ENCODE measurements at places on chromosomes 6 and 20.
A peak's percentile ranks its signal among the peaks of the same experiment; 100 is the strongest.

GRCh38 chr20:22533823-22534751 is 50.3 kb downstream of the FOXA2 start:
- DNase-seq: no peak

DNA sequence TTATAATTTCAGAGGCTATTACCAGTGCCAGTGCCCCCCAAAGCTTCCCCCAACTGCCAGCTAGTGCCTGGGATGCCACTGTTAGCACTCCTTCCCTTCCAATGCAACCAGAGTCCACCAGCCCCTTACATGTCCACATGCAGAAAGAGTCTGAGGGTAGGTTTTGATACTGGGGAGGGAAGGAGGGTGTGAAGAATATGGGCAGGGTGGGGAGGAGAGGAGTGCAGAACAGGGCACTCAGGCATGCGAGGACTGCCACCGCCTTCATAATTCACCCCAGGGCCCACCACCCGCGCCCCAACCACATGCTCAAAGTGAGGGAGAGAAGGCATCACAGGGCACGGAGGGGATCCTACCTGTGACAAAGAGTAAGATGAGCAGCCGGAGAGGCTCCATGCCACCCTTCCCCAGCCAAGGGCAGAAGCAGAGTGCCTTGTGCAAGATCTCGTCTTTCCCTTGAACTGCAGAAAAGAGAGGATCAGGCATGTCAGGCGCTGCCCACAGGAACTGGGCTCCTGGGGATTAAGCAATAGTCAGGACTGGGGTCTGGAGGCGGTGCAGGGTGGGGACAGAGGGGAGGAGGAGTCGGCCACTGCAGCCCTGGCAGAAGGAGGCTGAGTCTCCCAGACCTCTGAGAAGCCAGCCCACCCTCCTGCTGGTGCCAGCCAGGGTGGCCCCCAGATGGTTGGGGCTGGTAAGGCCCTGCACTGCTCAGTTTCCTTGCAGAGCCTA is at the start of gene TREM2:
Gene TREM2, minus strand, starts transcription at position 430 of the 732 bp plus-strand sequence. Its CDS starts 34 bp downstream, at position 396.
- no peak for DNase-seq

- no peak for DNase-seq
Measured at GRCh38 chr20:19589787-19590362, 168.2 kb upstream of the RIN2 start.

DNA sequence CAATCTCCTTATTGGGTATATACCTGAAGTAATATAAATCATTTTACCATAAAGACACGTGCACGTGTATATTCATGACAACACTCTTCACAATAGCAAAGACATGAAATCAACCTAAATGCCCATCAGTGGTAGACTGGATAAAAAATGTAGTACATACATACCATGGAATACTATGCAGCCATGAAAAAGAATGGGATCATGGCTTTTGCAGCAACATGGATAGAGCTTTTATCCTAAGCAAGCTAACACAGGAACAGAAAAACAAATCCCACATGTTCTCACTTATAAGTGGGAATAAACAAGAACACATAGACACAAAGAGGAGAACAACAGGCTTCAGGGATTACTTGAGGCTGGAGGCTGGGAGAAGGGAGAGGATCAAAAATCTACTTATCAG is 208.3 kb upstream of the QKI start:
- no peak for DNase-seq

DNA sequence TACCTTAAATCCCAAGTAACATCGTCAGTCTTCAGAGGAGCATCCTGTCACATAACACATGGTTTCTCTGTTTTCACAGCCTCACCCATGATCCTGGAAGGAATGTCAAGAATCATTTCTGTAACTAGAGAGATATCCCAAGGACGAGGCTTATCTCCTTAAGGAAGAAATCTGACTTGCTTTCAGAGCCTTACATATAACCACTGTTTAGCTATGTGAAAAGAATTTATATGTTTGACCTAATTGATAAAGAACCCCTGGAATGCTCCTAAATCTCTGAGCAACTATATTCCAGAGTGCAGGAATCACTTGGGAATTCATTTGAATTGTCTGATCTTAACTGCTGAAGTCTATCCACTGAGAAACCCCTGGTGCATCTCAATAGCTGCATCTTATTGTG is 243.1 kb downstream of the ALDH8A1 start:
- DNase-seq: no peak

DNA sequence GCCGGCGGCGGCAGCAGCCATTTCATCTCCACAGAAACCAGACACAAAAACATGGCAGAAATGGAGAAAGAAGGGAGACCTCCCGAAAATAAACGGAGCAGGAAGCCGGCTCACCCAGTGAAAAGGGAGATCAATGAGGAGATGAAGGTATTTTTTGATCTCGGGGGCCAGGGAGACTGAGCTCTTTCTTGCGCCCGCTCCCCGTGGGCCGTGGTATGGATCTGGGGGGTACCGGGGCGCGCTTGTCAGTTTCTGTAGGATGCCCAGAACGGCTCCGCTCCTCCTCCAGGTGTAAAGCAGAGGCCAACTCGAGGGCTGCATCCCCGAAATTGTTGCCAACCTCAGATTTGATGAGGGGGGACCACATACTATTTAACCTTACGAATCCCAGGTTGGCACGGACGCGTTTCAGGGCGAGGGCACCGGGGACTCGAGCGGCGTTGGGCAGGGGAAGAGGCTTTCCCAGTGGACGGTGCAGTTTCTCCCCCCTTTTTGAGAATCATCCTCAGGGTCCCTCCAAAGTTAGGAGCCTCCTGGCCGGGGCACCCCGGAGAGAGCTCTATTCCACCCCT is 735 bp downstream of the SOBP start:
- DNase-seq: peak; percentile 2

- DNase-seq: no peak
Measured at GRCh38 chr20:42102000-42102399, 483.8 kb upstream of the CHD6 start.

Data from stimulated activated CD4-positive, alpha-beta T cell treated with anti-CD3 and anti-CD28 coated beads, Interleukin-1b, Interleukin-23, amount 100 ng/mL, for 4 hours (primary cell).